ENCODE measurements at places on chromosomes 3 and 15.

GRCh38 chr3:162138509-162138908, 641.9 kb downstream of the OTOL1 start:
- DNase-seq = no peak

DNA sequence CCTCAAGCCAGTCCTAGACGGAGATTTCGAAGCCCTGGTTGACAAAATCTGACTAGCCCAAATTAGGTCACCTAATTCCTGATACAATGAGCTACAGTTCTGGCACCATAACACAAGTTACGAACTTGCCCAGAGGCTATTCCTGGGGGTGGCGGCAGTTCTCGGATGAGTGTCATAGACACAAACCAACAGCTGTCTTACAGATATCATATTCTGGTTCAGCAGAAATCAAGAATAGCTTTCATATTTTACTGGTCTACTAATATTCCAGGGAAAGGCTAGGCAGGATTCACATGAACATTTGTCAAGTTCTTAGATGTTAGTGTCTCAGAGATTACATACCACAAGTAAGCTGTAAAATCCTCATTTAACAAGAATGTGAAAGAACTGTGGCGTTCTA, 8.8 kb downstream of the ANAPC13 start:
- no peak for DNase-seq

DNA sequence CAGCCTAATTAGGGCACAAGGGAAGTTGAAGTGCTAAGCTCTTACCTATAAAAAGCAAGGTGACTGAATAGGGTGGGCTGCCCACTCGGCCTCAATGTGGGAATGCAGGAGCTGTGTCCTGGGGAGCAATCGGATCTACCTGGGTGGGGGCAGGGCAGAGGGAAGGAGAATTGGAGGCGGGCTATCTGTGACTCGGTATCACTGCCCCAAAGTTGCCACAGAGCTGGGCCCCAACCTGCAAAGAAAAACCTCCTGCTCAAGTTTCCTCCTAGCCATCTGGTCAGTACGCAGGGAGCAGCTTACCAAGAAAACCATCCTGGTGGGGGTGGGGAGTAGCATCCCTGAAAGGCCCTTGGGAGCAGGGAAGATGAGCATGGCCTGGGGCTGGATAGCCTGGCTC, 10.7 kb downstream of the CIB2 start:
- DNase-seq = no peak

DNA sequence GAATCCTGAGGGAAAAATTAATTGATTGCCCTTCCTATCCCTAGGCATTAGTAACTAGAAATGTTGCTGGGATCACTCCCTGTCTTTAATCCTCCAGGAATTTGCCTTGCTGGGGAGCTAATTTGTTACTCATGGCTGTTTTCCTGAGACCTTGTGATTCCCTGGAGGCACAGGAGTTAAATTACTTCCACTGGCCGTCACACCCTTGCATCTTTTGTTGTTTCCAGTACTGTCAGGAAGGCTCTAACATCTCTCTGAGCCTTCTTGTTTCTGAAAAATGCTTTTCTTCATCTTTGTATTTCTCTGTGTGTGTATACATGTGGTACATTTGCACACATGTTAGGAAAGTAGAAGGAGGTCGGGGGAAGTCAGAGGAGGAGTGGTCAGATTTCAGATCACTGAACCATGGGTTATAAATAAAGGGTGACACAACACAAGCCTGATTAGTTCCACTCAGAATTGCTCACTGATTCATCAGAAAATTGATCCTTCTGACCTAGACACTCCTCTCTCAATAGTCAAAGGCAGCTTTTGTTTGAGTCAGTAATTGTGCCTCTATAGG, 23.5 kb upstream of the LRRFIP2 start:
- no peak for DNase-seq

DNA sequence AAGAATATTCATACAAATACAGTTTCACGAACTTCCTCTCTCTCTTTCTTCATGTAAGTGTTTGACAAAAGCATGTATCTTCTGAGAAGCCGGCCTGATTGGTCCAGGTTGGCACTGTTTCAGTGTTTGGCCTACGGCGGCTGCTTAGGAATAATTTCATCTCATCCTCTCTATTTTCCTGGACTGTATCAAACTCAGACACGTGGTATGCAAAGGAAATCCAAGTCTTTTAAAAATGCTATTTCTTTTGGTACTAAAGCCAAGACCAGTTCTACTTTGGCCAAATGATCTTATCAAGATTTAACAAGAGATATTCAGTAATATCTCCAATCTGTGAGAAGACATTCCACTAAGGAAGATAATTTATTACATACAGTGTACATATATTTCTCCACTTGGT, 152.8 kb downstream of the TIGIT start:
- DNase-seq = no peak

GRCh38 chr3:152235709-152236298, 32.9 kb upstream of the MBNL1 start:
- DNase-seq = no peak

- no peak for DNase-seq
These were observed 3.7 kb upstream of the TXNRD3 start for GRCh38 chr3:126658584-126658983.

GRCh38 chr3:164657631-164658030, 420.7 kb downstream of the SI start:
- DNase-seq = no peak

DNA sequence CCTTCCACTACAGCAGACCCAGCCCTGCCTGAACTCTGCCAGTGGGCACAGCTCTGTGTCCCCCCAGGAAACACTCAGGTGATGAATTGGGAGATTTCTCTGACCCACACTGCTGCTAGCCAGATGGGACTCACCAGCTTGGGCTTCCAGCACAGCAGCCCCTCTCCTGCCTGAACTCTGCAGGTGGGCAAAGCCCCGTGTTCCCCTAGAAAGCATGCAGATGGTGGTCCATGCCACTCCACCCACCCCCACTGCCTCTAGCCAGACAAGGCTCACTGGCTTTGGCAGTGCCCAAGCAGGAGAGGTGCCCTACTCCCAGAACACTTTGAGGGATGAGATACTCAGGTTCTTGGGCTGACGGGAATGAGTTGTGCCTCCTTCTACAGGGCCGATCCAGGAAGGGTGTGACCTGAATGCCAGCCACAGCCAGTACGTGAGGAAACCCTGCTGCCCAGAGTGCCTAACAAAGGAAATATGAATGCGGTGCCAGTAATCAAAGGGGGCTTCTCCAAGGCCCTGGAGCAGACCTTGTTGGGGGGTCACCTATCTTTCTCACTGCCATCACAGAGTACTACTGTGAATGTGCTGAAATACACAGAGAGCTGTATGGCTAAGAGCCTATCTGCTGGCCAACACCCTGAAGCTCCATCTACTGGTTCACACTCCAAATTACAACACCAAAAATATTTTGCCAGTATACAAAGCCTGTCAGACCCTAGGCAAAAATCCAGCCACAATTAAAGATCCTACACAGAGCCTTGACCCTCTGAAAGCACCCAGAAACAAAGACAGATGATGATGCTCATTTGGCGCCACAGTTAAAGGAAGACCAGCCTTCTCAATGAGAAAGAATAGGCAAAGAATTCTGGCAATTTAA, 61.9 kb downstream of the BTLA start:
- no peak for DNase-seq

DNA sequence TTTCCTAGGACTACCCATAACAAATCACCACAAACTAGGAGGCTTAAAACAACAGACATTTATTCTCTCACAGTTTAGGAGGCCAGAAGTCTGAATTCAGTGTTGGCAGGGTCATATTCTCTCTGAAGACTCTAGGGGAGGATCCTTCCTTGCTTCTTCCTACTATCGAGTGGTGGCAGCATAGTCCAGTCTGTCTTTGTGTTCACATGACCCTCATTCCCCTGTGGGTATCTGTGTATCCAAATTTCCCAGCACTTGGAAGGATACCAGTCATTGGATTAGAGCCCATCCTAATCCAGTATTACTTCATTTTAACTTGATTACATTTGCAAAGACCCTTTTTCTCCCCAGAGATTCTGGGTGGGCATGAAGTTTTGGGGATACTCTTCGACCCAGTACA, 63.8 kb downstream of the GMPS start:
- no peak for DNase-seq

- DNase-seq = no peak
These were observed 32.2 kb downstream of the SLC6A11 start for GRCh38 chr3:10848261-10848660.

- DNase-seq = no peak
These were observed 334.0 kb upstream of the MCTP2 start for GRCh38 chr15:93897377-93897776.

DNA sequence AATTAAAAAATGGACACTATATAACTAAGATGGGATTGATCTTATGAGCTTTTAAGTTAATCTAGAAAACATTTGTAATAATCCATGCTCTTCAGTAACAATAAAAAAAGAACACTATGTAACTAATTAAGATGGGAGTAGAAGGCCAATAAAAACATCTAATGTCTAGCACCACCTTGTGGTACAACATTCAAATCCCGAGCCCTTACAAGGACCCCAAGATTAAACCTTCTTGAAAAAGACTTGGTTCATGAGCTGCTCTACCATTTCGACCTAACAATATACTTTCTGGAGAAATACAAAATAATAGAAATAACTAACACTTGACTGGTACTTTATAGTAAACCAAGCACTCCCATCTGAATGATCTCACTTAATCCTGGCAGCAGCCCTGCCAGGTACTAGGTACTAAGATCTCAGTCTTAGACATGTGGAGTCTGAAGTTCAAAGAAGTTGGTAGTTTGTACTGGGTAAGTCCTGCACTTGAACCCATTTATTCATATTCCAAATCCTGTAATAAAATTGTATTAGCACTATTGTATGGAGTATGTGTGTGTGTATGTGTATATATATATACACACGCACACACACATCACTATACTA, 21.8 kb downstream of the METTL6 start:
- DNase-seq = no peak

GRCh38 chr3:66253790-66254620, 33.2 kb downstream of the SLC25A26 start:
- no peak for DNase-seq

DNA sequence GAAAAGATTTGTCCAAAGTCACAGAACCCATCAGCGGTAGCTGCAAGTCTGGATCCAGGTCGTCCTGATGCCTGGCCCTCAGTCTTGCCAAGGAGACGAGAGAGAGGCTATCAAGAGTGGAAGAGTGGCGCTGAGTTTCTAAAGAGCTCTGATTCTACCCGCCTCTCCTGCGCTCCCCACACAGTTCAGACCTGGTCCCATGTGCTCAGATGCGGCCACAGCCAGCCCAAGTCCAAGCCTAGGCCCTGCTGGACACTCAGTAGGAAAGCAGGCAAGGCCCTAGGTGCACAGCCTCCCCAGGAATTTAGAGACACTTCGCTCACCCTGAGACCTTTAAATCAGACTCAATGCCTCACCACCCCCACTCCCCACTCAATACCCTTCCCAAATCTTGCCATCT, 32.4 kb downstream of the CCDC12 start:
- no peak for DNase-seq

GRCh38 chr3:128491941-128492670, 895 bp downstream of the GATA2 start:
- no peak for DNase-seq

DNA sequence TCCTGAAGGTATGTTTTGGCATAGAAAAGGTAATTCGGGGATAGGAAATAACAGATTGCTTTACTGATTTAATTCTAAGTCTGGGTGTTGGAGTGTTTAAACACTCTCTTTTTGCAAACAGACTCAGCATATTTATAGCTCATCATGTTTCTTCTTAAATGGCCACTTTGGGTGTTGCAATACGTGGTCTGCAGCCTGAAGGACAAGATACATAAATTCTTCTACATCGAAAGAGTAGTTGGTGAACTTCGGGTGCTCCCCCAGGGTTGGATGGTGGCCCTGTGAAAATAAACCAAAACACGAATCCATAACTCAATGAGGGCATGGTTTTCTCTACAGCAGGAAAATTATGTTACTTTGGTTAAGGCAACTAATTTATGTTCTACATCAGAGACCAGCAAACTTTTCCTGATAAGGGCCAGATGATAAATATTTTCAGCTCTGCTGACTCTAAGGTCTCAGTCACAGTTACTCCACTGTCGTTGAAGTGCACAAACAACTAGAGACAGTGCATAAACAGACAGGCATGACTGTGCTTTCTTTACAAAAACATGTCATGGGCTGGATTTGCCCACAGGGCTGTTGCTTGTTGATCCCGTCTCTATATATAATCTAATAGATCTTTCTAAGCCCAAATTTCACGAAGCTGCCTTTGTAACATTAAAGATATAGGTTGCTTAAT, 35.9 kb downstream of the EOGT start:
- no peak for DNase-seq

GRCh38 chr3:125200731-125201139, 11.8 kb downstream of the SLC12A8 start:
- no peak for DNase-seq

DNA sequence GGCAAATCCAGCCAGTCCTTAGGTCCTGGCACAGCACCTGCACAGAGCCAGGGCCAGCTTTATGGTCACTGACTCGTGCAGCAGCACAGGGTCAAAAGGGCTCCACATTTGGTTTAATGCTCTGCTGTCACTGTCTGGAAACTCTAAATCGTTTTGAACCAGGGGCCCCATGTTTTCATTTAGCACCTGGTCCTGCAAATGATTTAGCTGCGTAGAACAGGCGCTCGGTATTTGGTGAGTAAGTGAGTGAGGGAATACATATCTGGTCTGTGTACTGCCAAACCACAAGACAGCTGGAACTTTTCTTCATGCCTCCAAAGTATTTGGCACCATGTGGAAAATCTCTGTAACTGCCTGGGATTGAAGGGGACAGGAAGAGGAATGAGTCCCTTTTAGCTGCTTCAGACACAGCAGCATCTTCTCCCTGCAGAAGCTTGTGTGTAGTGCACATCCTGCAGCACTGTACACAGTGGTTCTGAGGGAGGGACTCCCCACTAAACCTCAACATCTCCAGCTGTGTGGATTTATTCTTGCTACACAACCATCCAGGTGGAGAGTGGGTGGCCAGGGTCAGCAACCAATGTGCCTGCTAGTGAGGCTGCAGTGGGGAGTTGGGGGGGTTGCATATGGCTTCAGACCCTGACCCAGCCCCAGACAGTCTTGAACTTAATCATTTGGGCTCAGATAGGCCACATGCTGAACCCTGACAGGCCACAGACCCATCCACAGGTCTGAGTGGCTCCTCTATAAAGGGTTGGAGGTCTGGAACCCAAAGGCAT, 1.1 kb downstream of the SH2D7 start:
- no peak for DNase-seq

- DNase-seq = no peak
These were observed 142.2 kb downstream of the GREM1 start for GRCh38 chr15:32859996-32860395.

GRCh38 chr3:81435050-81435449, 326.4 kb downstream of the GBE1 start:
- DNase-seq = no peak

DNA sequence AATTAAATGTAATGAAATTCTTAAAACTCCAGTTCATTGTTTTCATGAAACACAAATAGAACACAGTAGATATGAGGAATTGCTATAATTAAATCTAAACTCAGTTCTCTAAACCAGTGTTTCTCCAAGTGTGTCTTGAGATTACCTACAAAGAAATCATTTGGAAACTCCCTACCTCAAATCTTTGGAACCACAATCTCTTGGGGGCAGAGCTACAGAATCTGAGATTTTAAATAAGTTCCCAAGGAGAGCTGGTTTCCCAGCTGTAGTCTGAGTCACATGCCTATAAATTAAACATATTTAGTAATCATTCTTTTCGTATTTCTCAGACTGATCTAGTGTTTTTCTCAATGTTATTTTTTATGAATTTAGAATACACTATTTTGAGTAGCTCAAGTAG, 17.0 kb upstream of the ACTC1 start:
- DNase-seq = no peak

GRCh38 chr3:65846936-65847335, 191.8 kb downstream of the MAGI1 start:
- DNase-seq = no peak
